ENCODE measurements at places on chromosomes 3 and 15.

GRCh38 chr15:73760330-73761329, 7.5 kb upstream of the INSYN1 start:
- no peak for DNase-seq

GRCh38 chr15:89646416-89647141, 8.7 kb downstream of the KIF7 start:
- DNase-seq = no peak

GRCh38 chr3:178393824-178394223, 142.4 kb upstream of the KCNMB2 start:
- DNase-seq = no peak

DNA sequence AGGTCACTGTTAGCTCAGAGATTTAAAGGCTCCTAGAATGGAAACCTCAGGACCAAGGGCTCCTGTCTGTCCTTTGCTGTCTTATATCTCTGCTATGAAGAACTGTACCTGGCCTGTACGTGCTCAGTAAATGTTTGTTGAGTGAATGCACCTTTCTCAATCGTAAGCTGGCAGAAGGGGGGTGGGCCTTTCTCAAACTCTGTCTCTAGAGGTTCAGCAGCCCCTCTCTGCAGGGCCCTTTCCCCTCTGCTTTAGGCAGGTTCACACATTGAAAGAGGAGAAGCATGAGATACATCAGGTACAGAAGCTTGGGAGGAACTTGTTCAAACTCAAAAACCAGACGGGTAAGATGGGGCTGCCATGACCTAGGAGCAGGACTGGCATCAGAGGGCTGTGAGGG, 155.6 kb downstream of the GOLGA6L4 start:
- DNase-seq = no peak

GRCh38 chr3:187870360-187871203, 125.3 kb upstream of the BCL6 start:
- DNase-seq = no peak

GRCh38 chr3:36434687-36435426, 54.6 kb downstream of the STAC start:
- no peak for DNase-seq

DNA sequence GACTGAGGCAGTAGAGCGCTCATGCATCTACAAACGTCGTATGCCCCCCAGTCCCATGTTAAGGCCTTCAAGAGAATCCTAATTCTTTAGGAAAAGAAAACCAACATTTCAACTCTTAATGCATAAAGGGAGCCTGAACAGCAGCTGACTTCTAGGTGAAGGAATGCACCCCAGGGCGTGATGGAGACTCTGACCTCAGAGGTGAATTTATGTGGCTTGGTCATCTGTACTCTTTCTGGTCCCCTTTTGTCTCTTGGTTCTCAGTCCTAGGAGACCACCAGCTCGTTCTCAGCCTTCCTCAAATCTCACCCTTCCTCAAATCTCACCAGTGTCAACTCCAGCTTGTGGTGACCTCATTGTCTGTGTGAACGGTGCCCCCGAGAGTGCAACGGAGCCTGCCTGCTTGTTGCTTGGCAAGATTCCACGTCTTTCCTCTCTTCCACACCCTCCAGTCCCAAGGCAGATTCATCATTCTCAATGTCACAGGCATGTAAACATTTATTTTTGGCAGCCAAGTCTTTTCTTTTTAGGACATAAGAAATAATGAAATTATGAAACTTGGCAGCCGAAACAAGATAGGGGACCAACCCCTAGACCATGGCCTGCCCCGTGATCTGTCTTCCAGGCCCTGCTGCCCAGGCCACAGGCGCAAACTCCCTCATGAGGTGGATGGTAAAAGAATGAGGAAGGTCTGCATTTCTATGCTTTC, 166.2 kb downstream of the ADAMTS17 start:
- no peak for DNase-seq

GRCh38 chr3:108722724-108723123, 34.5 kb downstream of the RETNLB start:
- DNase-seq = no peak

DNA sequence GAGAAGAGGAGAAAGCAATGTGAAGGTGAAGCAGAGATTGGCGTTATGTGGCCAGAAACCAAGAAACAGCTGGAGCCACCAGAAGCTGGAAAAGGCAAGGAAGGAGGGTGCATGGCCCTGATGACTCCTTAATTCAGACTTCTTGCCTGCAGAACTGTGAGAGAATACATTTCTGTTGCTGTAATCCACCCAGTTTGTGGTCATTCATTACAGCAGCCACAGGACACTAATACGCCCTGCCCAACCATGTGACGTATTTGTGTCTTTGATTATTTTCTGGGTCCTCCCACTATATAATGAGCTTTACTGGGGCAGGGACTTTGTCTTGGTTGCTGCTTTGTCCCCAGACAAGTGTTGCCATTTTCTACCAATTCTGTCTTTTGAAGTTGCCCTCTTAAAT, 64.5 kb upstream of the MITF start:
- no peak for DNase-seq

DNA sequence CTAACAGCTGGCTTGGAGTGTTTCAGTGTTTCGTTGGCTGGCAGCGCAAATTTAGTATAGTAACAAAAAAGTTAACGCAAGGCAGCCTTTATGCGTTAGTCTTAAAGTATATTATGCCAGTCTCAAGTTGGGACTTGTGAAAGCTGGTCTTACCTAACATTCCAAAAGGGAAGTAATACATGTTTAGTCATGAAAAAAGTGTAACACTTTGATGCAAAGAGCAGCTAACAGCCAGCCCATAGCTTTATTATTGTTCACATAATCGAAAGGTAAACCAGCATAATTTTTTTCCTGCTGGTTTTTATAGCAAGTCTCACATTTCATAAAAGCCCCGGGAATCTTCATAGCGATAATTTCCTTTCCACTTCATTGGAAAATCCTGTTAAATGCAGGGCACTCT, 2.4 kb upstream of the GPR87 start:
- no peak for DNase-seq
